ENCODE measurements at places on chromosomes 16 and 17. TPM values are rescaled to one million over a fixed set of nuclear protein-coding genes. Genes with fewer than 3 reads are reported as not detected.

DNA sequence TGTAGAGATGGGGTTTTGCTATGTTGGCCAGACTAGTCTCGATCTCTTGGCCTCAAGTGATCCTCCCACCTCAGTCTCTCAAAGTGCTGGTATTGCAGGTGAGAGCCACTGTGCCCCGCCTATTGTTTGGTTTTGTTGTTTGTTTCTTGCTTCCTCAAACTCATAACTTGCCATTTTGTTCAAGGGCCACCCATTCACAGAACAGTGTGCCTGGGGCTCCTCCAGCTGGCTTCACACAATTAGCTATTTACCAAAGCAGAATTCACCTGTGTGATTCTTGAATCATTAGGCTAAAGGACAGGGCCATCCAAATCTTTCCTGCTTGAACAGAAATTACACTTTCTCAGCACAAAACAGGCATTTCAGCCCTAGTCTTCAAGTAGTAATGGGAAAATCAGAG is 7.2 kb downstream of the ABHD15 start:
- no peak for DNase-seq

- no peak for DNase-seq
These were observed 36.8 kb downstream of the KATNIP start for GRCh38 chr16:27586711-27587110.

DNA sequence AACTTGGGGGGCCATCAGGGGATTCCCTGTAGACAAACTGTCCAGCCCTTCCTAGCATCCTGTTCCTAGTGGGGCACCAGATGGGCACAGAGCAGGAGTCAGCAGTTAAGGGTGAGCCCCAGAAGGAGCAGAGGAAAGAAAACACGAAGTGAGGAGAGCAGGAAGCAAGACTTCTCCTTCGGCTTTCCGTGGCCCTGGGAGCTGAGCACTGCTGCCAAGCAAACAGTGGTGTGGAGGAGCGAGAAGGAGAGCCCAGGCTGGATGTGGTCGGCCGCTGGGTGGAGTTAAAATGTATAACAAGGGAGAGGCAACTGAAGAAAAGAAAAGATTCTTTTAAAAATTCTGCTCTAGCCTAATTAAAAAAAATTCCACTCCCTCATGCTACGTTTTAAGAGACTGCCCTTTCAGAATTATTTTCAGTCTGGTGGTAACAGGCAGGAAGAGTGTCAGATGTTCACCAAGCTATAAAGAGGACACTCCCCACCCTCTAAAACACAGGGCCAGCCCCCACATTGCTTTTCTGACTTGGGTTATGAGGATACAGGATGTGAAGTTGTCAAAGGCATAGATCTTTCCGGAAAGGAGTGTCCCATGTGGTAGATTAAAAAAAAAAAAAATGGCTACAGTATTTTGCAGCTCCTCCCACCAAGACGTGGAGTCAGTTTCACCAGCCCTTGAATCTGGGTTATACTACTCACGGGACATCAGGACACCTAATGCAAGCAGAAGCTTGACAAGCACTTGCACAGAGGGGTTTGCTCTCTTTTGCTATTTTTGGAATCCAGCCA is 74.9 kb upstream of the ZFHX3 start:
- DNase-seq: no peak

- no peak for DNase-seq
These were observed 826 bp downstream of the LYZL6 start for GRCh38 chr17:35942588-35943186.

GRCh38 chr17:83152745-83153611 is 73.6 kb downstream of the METRNL start:
- no peak for DNase-seq

Gene PLCG2
- total RNA-seq: 10.8 TPM

DNA sequence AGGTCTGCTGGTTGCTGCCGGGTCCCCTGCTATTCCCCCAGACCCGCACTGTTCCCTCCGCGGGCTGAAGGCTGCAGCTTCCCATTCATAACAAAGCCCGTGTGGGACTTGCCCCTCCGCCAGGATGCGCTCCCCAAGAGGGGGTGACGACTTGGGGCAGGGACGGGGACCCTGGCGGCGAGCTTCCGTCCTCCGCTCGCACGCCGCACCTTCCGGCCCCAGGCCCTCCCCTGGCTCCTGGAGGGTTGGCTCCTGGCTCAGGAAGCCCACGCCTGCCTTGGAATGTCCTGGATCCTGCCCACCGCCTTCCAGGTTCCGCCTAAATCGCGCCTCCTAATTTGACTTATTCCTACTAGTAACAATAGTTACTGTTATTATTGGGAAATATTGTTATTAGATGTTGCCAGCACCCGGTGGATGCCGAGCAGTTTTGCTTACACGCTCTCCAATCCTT is 1.1 kb upstream of the TFAP4 start:
- DNase-seq: no peak

GRCh38 chr17:40522250-40522960 is 21.0 kb upstream of the TNS4 start:
- DNase-seq: no peak

DNA sequence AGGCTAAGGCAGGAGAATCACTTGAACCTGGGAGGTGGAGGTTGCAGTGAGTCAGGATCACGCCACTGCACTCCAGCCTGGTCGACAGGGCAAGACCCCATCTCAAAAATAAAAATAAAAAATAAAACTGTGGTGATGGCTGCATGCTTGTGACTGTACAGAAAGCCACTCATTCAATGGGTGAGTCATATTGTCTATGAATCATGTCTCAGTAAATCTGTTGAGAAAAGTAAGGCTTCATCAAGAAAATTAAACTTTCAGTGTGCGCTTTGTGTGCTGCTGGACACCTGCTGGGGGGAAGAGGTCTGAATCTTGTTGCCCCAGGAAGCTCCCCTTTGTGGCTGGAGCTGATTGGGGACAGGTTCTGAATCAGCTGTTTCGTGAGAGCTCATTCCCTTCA is 11.3 kb downstream of the NUBP1 start:
- no peak for DNase-seq

GRCh38 chr16:59567496-59567895 is 833.4 kb upstream of the GOT2 start:
- no peak for DNase-seq

GRCh38 chr16:65665586-65665985 is 543.7 kb upstream of the CDH11 start:
- no peak for DNase-seq

GRCh38 chr16:75957870-75958269 is 231.6 kb upstream of the CPHXL start:
- no peak for DNase-seq

GRCh38 chr16:78780808-78781207 is 681.4 kb downstream of the WWOX start:
- DNase-seq: no peak

Gene NPW
- 15.3 TPM for total RNA-seq

Gene CCL14
- total RNA-seq: not detected

Gene NXPH3
- total RNA-seq: 0.57 TPM

Gene RPS6KB1
- total RNA-seq: 34.6 TPM

DNA sequence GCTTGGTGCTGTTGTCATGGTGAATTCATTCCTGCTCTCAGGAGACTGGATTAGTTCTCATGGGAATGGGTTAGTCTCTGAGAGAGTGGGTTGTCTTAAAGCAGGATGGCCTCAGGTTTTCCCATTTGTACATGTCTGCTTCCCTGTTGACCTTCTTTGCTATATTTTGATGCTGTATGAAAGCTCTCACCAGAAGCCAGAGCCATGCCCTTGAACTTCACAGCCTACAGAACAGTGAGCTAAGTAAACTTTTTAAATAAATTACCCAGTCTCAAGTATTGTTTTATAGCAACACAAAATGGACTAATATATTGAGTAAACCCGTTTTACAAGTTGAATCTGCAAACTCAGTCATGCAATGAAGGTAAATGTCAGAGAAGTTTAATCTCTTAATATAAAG is 66.8 kb downstream of the CDRT15 start:
- no peak for DNase-seq

Gene RNF222
- not detected for total RNA-seq

- no peak for DNase-seq
These were observed 101.9 kb upstream of the HSBP1 start for GRCh38 chr16:83705856-83706255.

Gene COG4
- total RNA-seq: 45.4 TPM

Gene SLFN14
- total RNA-seq: not detected

Gene PDIA2
- total RNA-seq: 1.1 TPM

DNA sequence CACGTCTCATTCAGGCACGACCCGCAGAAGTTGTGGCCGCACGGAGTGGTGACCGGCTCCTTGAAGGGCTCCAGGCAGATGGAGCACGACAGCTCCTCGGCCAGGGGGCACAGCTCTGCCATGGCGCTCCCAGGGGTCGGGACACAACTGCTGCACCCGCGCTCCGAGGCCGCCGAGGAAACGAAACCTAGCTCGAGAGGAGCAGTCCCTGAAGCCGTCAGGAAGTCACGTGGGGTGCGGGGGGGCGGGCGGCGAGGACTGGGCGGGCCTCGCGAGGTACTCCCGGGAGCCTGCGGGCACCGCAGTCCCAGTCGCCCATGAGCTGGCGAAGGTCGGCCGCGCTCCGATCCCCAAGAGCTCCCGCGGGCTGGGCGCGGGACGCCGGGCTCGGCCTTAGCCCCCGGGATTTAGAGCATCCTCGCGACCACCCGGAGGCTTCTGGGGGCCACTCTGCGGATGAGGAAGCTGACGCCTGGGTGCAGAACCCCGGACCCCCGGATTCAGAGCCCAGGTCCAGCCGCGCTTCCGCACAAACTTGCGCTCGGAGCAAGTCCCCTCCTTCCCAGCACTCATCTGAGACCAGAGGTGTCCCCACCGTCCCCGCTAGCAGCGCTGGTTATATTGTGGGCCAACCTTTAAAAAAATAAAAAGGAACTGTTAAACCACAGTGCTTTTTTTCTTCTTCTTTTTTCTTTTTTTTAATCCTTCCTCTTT is at the start of gene TRIM25:
TSS of gene TRIM25 (minus strand) at position 183 of the 714 bp plus-strand sequence. CDS start at position 122, 61 bp downstream.
- DNase-seq: peak; percentile 47

GRCh38 chr16:12010388-12011251 is 34.1 kb downstream of the SNX29 start:
- DNase-seq: no peak

Gene ZFPM1
- 3.9 TPM for total RNA-seq

DNA sequence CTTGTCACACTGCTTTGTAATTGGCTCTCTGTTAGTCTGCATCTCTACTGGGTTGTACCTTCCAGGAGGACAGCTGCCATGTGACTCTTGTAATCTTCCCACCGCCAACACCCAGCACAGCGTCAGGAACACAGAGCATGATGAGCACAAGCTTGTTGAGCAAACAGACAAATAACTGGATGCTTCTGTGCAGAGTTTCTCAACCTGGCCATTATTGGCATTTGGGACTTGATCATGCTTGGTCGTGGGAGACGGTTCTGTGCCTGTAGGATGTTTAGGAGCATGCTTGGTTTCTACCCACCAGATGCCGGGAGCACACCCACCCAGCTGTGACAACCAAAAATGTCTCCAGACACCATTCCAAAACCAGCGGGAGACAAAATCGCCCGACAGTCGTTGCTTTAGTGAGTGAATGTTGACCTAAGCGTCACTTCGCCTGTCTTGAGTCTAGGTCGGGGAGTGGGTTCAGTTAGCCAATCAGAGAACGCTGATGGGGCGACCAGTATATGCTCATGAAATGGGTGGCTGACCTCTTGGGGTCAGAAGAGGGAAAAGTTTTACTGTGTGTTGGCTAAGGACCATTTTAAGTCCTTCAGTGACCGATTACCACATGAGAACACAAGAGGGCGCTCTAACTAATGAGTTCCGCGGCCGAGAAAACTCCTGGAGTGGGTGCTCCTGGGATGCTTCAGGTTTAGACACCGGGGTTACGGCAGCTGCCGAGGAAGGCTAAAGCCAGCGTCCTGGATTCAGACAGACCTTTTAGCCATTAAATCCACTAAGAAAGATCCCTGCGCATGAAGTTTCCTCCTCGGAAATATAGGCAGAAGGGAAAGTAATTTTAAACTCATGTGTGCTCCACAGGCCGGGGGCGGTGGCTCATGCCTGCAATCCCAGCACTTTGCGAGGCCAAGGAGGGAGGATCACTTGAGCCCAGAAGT is 57.8 kb upstream of the TEX2 start:
- peak; percentile 32 for DNase-seq

- no peak for DNase-seq
These were observed 251.4 kb downstream of the SOX9 start for GRCh38 chr17:72372185-72372584.

Gene MPO
- total RNA-seq: not detected

- DNase-seq: no peak
These were observed 77.4 kb upstream of the SMIM36 start for GRCh38 chr17:55588446-55589242.

DNA sequence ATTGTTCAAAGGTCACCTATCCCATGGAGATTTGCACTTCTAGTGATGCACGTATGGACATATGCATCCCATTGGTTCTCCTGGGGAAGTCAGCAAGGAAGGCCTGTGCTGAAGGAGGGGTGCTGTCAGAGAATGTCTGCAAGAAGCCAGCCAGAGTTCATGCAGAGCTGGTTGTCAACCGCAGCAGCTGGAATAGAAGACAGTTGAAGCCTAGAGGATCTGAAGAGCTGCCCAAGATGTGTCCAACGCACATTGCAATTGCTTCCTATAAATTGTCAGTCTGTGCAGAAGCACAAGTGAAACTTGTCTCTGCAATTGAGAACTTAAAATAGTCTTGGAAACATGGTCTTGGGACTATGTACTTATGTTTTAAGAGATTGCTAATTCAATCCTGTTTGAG is 82.1 kb upstream of the CNTNAP4 start:
- DNase-seq: no peak

DNA sequence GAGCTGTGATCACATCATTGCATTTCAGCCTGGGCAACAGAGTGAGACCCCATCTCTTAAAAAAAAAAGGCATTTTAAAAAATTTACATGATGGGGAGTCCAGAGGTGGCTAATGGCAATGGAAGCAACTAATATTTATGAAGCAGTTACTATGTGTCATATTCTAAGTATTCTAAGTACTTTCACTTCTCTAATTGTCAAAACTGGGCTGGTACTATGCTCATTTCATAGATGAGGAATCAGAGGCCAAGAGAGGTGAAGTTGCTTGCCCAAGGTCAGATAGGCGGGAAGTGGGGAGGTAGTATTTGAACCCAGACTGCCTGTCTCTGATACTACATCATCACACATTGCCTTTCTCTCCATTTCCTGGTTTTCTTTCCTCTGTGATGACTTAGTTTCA is 50.7 kb downstream of the SLC5A11 start:
- DNase-seq: no peak

DNA sequence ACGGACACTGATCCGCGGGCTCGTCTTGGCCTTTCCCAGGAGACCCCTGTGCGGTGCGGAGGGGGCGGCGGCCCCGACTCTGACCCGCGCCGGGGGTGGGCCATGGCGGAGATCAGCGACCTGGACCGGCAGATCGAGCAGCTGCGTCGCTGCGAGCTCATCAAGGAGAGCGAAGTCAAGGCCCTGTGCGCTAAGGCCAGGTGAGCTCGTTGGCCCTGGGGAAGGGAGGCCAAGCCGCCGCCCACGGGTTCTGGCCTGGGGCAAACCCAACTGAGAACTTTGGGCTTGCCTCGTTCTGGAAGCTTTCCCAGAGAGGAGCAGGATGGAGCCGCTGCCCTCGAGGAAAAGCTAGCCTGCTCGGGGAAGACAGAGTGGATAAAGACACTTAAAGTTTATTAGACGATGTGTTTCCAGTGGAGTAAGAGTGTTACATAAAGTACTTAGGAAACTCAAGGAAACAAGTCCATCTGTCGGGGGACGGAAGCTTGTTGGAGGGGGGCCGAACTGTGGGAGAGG is 540 bp downstream of the PPP4C start:
- DNase-seq: no peak

- DNase-seq: no peak
These were observed 26.7 kb downstream of the CDK12 start for GRCh38 chr17:39487946-39488345.

GRCh38 chr17:21218101-21218500 is 4.1 kb upstream of the TMEM11 start:
- no peak for DNase-seq
